NCI-H1436 treated with DMSO at 0.1 percent for 48 hours (cell line): ENCODE measurements at places on chromosomes 1 and 21.

GRCh38 chr1:248825573-248825908, 174 bp downstream of the SH3BP5L start:
- no peak for DNase-seq

DNA sequence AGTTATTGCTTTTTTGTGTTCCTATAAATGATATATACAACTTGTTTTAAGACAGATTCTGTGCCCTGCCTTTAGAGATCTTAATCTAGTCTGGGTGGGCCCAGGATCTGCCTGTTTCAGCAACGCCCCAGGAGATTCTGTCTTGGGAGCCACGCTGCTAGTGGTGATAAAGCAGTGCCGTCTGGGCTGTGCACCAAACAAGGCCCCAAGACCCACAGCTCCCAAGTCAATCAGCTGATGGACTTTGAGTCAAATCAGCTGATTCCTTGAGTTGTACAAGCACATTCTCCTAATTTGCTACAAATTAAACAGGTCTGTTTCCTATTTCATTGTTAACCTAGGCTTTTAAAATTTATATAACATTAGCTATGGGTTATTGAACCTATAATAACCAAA, 15.7 kb upstream of the SLC44A3 start:
- DNase-seq, result no peak

DNA sequence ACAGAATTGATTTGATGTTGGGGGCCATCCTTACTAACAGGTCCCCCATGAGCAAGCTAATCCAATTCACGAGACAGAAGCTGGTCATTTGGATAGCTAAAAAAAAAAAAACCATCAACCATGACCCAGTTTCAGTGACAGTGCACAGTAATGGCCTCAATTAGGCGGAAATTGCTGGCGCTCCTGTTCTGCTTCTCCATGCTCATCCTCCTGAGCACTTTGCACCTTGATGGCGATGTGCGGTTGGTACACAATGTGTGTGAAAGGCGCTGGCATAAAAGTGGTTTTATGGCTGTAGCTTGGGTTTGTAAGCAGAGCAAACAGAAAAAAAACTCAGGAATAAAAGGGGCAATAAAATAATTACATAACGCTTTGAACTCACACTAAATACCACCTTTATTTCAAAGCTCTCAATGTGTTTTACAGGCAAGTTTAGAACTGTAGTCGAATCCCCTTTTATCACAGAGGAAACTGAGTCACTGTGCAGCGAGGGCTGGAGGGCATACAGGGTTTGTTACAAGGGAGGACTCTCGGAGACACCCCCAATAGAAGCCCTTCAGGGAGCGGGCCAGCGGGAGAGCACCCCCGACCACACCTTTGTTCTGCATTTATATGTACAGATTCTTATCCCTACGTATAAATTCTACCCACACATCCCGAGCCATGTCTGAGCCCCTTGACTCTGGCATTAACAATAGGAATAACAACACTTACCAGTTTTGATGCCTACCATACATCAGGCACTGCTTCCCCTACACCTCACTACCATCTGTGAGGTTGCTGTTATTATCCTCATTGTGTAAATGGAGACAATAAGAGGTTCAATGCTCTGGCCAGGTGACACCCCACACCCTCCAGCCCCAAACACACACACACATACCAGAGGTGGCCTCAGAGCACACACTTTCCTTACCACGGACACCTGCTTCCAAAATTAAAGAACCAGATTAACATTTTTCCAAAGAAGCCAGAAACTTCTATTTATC, 213.5 kb upstream of the IRF2BP2 start:
- peak; percentile 40 for DNase-seq

GRCh38 chr1:223704921-223705878, 7.1 kb upstream of the CAPN2 start:
- no peak for DNase-seq

GRCh38 chr1:182046763-182047162, 14.7 kb downstream of the ZNF648 start:
- no peak for DNase-seq

- no peak for DNase-seq
These were observed 72.0 kb downstream of the OLFM3 start for GRCh38 chr1:101924700-101925099.

GRCh38 chr1:155977690-155978324, 540 bp downstream of the ARHGEF2 start:
- no peak for DNase-seq

DNA sequence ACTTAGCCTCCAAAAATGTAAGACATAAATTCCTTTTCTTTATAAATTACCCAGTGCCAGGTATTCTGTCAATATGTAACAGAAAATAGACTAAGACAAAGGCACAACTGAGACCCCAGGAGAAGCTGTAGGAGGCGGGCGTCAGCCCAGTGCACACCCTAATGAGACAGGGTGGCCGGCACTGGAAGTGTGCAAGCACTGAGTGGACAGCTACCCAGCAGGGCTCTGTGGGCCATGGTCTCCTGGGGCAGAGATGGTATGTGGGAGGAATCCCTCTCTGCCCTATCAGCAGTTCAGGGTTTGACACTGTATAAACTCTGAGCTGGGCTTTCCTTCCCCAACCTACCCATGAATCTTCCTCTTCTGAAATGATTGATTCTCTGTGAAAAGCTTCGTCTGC, 139.5 kb downstream of the GLIS1 start:
- DNase-seq, result no peak

GRCh38 chr1:21299780-21300395, 9.6 kb upstream of the ECE1 start:
- DNase-seq, result no peak

GRCh38 chr1:187794561-187794960, 965.8 kb downstream of the PLA2G4A start:
- DNase-seq, result no peak

DNA sequence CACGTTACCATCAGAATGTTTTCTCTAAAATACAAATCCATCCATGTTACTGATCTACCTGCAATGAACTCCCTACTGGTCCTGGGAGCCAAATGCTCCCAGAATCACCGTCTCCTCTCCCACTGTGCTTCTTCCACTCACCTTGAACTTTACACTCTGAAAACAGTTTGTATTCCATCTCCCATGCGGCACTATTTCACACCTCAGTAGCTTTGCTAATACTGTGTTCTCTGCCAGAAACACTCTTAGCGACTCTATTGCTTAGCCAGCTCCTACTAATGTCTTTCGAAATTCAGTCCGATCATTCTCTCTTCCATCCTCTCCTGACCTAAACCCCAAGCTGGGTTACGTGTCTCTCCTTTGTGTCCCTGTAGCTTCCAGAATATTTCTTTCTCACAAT, 284.4 kb upstream of the DUSP10 start:
- DNase-seq, result no peak

DNA sequence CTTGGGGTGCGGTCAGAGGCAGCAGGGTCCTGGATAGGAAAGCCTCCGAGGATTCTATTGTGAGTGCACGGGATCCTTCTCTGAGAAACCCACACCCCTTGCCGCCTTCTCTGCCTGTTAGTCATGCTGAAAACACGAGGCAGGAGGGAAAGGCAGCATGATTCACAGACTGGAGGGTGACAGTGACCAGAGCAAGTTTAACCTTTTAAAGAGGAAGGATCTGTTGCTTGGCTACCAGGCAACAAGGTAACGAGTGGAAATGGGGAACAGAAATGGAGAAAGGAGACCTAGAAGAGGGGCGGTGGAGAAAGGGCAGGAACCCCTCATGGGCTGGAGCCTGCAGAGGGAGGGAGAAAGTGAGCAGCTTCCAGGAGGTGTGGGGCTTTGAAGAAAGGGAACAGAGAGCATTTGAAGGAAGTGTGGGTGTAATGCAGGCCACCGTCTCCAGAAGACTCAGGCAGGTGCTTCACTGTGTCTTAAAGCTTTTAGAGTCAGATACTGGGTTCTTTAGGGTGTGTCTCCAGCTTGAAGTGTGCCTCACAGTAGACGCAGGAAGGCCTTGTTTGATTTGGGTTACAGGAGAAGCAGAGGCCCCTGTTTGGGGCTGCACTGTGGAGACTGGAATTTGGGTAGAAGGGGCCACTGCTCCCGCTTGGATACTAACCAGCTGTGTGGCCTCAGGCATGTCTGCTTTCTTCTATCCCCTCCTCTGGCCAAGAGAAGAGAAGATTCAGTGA, 19.1 kb downstream of the OPTC start:
- no peak for DNase-seq

GRCh38 chr1:28314547-28314941, 14.3 kb upstream of the MED18 start:
- DNase-seq, result no peak

- DNase-seq, result no peak
These were observed 499.2 kb downstream of the PLPP3 start for GRCh38 chr1:56080123-56080522.

- no peak for DNase-seq
These were observed 33.9 kb upstream of the LGALS8 start for GRCh38 chr1:236489710-236490377.
